Hair follicle dermal papilla cell (primary cell): ENCODE measurements at places on chromosomes 3 and 15. TPM values are rescaled to one million over a fixed set of nuclear protein-coding genes. Genes with fewer than 3 reads are reported as not detected.

Gene NDN
- 67.3 and 68.5 TPM in 2 replicates for total RNA-seq

Gene NEK10
- 9.6 and 10.9 TPM in 2 replicates for total RNA-seq

Gene CKMT1A
- not detected in 2 replicates for total RNA-seq

Gene CHP1
- total RNA-seq: 94.6 and 111 TPM in 2 replicates

Gene SQOR
- 130 and 139 TPM in 2 replicates for total RNA-seq

Gene ZIC1
- 88.3 and 125 TPM in 2 replicates for total RNA-seq

Gene PAQR5
- total RNA-seq: 2.6 and 3.5 TPM in 2 replicates

Gene SAMD7
- total RNA-seq: not detected in 2 replicates

Gene TIMP4
- 3.5 and 5.7 TPM in 2 replicates for total RNA-seq

Gene GP5
- total RNA-seq: not detected in 2 replicates

Gene PLSCR4
- 67.3 TPM in 2 replicates for total RNA-seq
